ENCODE measurements at places on chromosomes 6 and 20.
A peak's percentile ranks its signal among the peaks of the same experiment; 100 is the strongest.

GRCh38 chr6:38719358-38719757, 4.2 kb downstream of the DNAH8 start:
- peaks cover 4% of the 10 kb centered on the region for H3K27me3 ChIP-seq
- H3K4me3 ChIP-seq = no peak overlapping the region
- no peaks in the 10 kb centered on the region for H3K4me1 ChIP-seq
- H3K36me3 ChIP-seq = no peaks in the 10 kb centered on the region
- H3K27ac ChIP-seq = no peak overlapping the region
- no peak for DNase-seq

DNA sequence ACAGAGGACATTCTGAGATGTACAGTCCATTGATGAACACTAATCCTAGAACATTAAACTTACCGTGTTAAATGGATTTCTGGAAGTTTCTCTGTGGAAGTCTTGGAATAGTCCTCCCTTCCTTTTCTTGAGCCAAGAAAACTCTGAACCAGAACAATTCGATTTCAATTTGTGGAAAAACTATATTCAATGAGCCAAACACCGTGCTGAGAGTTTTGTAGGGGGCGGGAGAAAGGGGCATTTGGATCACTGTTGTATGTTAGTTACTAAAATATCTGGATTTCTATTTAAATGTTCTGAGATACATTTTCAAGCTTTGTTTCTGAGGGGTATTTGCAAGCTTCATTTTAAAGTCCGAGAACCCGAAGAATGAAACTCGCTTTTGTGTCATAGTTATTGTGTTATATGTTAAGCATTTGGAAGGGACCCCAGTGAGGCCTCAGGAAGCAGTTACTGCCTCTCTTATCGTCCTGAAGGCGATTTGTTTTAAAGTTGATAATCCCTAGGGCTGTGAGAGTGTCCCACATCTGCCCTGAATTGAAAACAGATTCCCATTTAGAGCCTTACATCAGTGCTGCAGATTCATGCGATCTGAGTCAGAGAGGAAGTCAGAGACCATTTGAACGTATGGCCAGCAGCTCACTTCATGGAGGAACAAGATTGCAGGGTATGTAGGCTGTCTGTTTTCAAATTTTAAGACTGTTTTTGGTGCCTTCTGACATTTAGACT, 70.8 kb upstream of the SASH1 start:
- H3K4me1 ChIP-seq = no peaks in the 10 kb centered on the region
- H3K27me3 ChIP-seq = peaks cover 16% of the 10 kb centered on the region
- H3K27ac ChIP-seq = no peak overlapping the region
- no peaks in the 10 kb centered on the region for H3K36me3 ChIP-seq
- no peak for DNase-seq

GRCh38 chr6:108295676-108296075, 822 bp downstream of the AFG1L start:
- peak overlapping the region; percentile 70 for H3K4me3 ChIP-seq
- DNase-seq = no peak
- H3K27me3 ChIP-seq = no peaks in the 10 kb centered on the region
- no peaks in the 10 kb centered on the region for H3K36me3 ChIP-seq

GRCh38 chr6:5302220-5302946, 41.1 kb downstream of the FARS2 start:
- H3K4me1 ChIP-seq = no peaks in the 10 kb centered on the region
- no peak overlapping the region for H3K4me3 ChIP-seq
- no peak overlapping the region for H3K27ac ChIP-seq
- H3K27me3 ChIP-seq = no peaks in the 10 kb centered on the region
- no peak for DNase-seq
- no peaks in the 10 kb centered on the region for H3K36me3 ChIP-seq

DNA sequence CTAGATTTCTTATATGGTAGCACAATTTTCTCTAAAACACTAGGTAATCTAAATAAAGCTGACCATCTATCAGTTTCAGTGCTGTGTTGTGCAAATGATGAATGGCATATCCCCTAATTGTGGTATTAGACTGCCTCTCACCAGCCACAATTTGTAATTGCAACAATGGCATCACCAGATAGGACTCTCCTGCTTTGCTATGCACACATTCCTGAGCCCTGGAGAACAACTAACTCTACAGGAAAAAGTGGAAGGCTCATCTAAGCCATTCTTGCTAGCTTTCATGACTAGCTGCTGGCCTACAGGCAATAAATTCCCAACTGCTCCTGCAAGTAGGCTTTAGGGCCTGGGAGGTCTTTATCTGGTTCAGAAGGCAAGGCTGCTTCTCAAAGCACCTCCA, 974.1 kb downstream of the EYS start:
- DNase-seq = no peak
- H3K4me3 ChIP-seq = no peak overlapping the region
- no peaks in the 10 kb centered on the region for H3K36me3 ChIP-seq
- no peaks in the 10 kb centered on the region for H3K27me3 ChIP-seq
- H3K4me1 ChIP-seq = no peaks in the 10 kb centered on the region
- H3K27ac ChIP-seq = no peak overlapping the region

DNA sequence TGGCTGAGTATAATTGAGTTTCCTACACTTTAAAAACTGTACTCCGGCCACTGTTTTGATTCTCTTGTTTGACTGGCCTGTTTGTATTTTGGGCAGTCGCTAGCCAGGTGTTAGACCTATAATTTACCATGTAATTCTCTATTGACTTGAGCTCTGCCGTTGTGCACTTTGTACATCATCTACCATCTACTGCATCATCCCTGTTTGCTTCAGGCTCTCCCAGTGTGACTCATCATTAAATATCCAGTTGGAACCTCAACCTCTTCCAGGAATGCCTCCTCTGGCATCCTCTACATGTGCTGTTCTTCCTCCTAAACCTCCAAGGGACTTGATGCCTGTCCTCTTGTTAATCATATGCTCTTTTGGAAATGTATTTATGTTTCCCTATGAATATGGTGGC, 72.3 kb downstream of the FARS2 start:
- no peaks in the 10 kb centered on the region for H3K4me1 ChIP-seq
- no peak overlapping the region for H3K4me3 ChIP-seq
- no peaks in the 10 kb centered on the region for H3K27me3 ChIP-seq
- H3K27ac ChIP-seq = no peak overlapping the region

DNA sequence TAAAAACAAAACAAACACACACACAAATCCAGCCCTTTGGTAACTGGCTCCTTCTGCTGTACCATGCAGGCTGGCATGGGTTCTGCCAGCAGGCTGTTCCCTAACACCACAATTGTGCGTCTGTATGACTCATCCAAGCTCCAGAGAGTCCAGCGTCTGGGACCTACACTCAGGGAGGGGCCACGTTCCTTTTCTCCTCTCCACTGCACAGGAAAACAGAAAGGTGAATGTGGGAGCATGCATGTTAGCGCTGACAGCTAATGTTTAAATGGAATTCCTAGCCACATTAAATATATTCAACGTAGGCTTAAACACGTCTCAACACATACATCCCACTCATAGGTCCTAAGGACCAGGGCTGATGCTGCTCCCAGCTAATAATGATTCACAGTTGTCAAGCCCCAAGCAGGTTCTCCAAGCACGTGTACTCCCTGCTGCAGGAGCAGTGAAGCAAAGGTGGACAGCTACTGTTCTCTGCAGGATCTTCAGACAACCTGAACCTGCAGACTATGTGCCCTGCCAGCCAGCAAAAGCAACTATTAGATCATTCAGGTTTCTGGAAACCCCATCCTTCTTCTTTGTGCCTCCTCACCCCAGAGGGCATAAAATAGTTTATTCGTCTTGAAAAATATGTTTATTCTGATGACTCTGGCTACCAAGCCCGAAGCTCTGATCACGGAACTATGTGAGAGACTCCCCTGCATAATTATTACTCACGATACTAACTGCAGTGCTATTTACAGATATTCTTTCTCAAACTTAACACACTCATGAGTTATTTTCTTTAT, 20.9 kb downstream of the MAP1LC3A start:
- H3K4me1 ChIP-seq = no peaks in the 10 kb centered on the region
- H3K27ac ChIP-seq = no peak overlapping the region
- H3K36me3 ChIP-seq = peaks cover 74% of the 10 kb centered on the region
- no peaks in the 10 kb centered on the region for H3K27me3 ChIP-seq

DNA sequence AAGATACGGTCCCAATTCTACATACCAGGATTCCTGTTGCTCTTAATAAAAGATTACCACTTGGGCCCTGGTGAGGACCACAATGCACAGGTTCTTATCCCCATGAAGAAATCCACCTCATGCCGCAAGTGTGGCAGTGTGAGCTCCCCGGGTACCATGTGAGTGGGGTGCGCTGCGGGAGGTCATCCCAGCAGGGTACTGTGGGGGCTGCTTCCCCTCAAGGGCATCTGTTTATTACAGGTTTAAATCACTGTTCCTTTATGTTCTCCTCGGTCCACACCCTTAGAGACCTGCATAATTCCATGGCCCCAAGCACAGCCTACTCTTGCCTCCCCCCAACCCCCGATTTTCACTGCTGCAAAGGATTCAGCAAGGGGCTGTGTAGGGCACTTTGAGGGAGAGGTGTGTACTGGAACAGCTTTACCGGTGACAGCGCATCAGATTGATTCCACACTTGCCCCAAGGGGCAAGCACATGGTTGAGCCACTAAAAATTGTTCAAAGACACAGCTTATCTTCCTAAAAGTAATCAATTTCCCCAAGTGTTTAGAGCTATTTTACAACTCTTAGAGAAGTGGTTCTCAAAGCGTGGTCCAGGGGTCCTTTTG, 6.2 kb downstream of the DIDO1 start:
- no peak for DNase-seq
- no peak overlapping the region for H3K4me3 ChIP-seq
- H3K27me3 ChIP-seq = no peaks in the 10 kb centered on the region

DNA sequence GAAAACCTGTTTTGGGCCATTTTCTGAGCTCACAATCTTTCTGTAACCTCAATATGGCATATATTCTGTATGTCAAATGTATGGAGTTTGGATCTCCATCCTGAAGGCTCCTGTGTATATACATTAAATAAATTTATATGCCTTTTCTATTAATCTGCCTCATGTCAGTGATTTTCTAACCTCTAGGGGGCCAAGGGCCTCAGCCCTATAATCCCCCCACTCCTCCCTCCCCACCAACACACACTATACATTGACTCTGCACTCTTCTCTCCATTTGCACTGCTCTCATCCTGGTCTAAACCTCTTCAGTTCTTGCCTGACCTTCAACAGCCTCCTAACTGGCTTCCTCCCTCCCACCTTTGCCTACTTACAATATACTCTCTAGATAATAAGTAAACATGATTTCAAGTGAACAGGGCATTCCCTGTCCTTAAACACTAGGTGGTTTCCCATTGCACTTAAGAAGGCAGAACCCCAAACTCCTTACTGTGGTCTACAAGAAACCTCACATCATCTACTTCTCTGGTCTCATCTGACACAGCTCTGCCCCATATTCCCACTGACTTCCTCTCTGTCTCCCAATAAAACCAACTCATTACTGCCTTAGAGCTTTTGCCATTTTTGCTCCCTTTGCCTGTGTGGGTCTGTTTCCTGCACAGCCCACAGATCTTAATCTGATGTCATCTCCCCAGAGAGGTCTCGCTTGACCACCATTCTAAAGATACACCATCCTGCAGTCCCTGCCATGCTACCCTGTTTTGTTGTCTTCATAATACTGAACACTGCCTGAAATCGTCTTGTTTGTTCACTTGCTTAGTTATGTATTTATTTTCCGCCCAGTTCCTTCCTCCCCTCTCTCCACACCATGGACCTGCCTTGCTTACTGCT, 213.7 kb downstream of the SYNE1 start:
- no peaks in the 10 kb centered on the region for H3K27me3 ChIP-seq
- DNase-seq = no peak
- no peaks in the 10 kb centered on the region for H3K4me1 ChIP-seq
- H3K36me3 ChIP-seq = no peaks in the 10 kb centered on the region
- H3K27ac ChIP-seq = no peak overlapping the region
- H3K4me3 ChIP-seq = no peak overlapping the region

- H3K4me3 ChIP-seq = no peak overlapping the region
- DNase-seq = no peak
Measured at GRCh38 chr20:58021481-58021880, 207.0 kb downstream of the ANKRD60 start.

DNA sequence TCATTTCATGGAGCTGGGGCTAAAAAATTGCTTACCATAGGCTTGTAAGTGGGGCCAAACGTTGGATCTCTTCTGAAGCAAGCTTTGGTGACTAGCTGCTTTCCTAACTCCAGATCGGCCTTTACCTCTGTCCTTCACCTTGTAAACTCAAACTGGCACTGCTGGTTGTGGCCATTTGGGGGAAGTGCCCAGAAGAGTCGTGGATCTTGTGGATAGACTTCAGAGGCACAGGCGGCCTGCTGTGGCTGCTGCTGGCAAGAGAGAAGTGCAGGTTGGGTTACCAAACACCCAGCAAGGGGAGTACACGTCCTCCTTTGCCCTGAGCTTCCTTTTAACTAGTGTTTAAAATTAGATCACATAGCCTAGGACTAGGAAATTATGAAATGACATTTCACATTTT, 36.8 kb upstream of the KLHL31 start:
- no peaks in the 10 kb centered on the region for H3K36me3 ChIP-seq
- H3K4me1 ChIP-seq = no peaks in the 10 kb centered on the region
- DNase-seq = no peak
- H3K4me3 ChIP-seq = no peak overlapping the region
- H3K27me3 ChIP-seq = no peaks in the 10 kb centered on the region
- no peak overlapping the region for H3K27ac ChIP-seq

DNA sequence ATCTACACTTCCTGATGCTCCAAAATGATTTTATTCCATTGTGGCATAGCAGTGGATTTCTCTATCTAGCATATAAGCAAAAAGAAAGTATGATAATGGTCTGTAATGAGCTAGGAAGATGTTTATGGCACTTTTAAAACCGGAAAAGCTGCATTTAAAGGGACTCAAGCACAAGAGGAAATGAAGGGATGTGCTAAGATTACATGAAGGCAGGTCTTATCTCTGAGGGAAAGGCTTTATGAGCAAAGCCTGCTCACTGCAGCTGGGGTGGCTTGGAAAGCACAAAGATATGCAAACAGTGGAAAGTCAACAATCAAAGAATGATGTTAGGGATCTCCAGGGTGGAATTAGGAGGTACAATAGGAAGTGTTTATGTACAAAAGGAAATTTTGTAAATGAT, 138.2 kb downstream of the TENT5A start:
- peaks cover 26% of the 10 kb centered on the region for H3K4me1 ChIP-seq
- DNase-seq = peak; percentile 15
- no peaks in the 10 kb centered on the region for H3K27me3 ChIP-seq
- no peak overlapping the region for H3K4me3 ChIP-seq
- H3K27ac ChIP-seq = peak overlapping the region; percentile 66

DNA sequence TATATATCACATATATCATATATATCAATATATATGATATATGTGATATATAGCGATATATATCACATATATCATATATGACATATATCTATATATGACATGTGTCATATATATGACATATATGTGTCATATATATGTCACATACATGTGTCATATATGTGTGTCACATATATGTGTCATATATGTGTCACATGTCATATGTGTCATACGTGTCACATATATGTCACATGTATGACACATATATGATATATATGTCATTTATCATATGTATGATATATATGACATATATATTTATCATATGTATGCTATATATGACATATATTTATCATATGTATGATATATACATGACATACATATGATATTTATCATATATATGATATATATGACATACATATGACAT, 27.6 kb upstream of the ZNF292 start:
- no peaks in the 10 kb centered on the region for H3K36me3 ChIP-seq
- no peak overlapping the region for H3K4me3 ChIP-seq
- H3K27me3 ChIP-seq = no peaks in the 10 kb centered on the region

- H3K4me3 ChIP-seq = no peak overlapping the region
- H3K4me1 ChIP-seq = no peaks in the 10 kb centered on the region
- no peak for DNase-seq
- H3K36me3 ChIP-seq = no peaks in the 10 kb centered on the region
- H3K27ac ChIP-seq = no peak overlapping the region
Measured at GRCh38 chr6:56860475-56860874, 94.4 kb upstream of the BEND6 start.

GRCh38 chr6:50970908-50971307, 152.2 kb downstream of the TFAP2B start:
- no peaks in the 10 kb centered on the region for H3K36me3 ChIP-seq
- no peak overlapping the region for H3K4me3 ChIP-seq
- H3K4me1 ChIP-seq = no peaks in the 10 kb centered on the region
- no peak for DNase-seq

Measured in DND-41 (cell line).